KG1 (cell line): ENCODE measurements at places on chromosomes 16 and 17.

DNA sequence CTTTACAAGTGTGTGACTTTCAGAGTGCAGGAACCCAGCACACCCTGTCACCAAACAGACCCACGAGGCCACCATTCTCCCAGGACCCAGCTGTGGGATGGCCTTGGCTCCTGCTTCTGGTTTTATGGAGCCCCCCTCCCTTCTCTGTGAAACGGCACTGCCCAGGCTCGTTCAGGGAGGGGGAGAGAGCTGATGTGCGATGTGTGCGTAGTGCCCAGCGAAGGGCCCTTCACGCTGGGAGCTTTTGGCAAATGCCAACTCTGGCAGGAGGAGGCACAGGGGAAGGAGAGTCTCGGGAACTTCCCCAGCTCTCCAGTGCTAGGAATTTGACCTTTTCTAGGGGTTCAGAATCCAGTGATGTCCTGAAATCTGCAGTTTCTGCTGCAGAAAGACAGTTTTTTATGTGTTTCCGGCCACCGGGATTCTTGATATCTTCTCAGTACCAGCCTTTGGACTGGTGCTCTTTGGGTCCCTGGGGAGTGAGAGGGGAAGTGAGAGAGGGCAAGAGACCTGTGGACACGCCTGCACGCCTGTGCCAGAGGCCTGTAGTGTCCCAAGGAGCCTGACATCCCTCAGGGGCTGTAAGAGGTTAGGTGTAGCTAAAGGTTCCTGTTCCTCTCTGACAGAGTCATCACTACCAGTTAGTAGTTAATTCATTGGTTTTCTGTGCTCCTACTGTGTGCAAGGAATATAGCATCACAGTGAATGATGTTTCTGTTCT lies 45.1 kb downstream of the CMIP start:
- DNase-seq, result no peak

GRCh38 chr17:80270836-80271235 lies 10.2 kb downstream of the RNF213 start:
- no peak for DNase-seq

DNA sequence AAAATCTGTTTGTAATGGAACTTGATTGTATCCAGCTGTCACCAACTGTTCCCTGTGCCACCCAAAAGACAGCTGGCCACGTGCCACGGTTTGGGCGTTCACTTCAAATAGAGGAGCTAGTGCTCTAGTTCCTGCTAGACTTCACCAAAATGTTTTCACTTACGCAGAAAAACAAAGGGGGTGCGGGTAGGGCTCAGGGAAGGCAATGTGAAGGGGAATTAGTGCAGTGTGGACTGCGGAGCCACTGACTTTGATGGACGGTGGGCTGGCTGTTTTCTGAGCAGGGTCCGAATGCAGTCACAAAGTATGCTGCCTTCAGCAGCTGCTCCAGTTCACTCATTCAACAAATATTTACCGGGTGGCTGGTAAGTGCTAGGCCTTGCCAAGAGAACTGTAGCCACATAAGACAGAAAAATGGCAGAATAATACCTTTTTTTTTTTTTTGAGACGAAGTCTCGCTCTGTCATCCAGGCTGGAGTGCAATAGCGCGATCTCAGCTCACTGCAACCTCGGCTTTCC lies 7.6 kb upstream of the CYTH1 start:
- DNase-seq, result no peak

DNA sequence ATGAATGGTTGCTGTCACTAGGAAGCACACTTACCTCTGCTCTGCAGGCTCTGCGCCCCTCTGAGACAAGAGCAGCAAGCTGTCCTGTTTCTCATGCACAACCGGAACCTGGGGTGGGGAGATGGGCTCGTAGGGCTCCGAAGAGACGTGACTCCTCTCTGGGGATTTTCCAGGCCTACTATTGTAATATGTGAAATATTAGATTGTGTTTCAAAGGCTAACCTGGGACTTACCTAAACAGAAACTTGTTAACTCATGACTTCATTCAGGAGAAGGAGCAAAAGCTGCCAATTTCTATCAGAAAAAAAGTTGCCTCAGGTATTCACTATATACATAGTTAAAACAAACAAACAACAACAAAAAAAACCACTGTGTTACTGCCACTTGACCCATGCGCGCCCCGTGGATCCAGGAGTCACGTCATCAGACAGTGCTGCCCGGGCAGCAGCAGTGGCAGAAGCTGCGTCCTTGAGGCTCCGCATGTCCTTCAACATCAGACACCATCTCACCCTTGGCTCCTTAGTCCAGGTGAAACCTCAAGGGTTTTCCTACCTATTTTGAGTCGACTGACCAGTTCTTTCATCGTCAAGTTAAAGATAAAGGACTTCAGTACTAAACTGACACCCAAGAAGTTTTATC lies 49.3 kb downstream of the TTC19 start:
- DNase-seq, result no peak

- no peak for DNase-seq
Observed at GRCh38 chr17:1873418-1873817, 43.6 kb downstream of the RPA1 start.

GRCh38 chr16:77234611-77235010 lies 35.4 kb downstream of the SYCE1L start:
- no peak for DNase-seq

GRCh38 chr17:9273428-9274391 lies 252.4 kb downstream of the NTN1 start:
- DNase-seq, result no peak

DNA sequence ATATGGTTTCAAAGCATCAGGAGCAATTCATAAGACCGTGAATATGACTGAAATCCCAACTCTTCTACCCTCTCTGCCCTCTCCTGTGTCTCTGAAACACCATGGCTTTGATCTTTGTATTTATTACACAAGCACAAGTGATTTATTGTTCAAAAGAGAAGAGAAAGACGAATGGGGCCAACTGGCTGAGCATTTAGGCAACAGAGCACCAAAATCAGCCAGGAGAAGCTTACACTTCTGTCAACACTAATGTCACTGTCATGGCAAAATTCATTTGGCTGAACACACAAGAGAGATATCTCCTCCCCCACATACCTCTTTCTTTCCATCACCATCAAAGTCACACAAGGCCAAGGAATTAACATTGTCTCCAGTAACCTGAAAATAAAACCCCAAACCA lies 9.3 kb downstream of the BBS2 start:
- DNase-seq, result no peak

DNA sequence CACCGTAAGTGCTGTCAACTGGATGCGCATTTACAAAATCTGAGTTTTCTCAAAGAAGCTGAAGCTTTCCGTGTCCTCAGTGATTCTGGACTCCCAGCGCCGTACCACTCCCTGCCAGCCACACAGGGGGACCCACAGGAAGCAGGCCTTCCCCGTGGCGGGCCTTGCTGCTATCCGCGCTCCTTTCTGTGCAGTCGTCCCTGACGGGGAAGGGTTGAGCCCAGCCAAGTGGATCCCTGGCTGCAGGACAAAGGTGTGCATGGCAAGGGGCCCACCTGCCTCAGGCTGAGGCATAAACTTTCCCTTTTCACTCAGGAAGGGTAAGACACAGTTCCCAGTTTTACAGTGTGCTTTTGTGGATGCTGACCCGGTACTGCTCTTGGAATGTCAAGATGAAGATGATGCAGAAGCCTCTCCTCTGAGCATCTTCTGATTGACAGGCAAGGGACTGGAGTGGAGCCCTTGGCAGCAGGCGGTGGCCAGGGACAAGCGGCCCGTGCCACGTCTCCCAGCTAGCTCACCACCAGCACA lies 93.0 kb downstream of the ANKRD11 start:
- DNase-seq, result no peak

GRCh38 chr17:46182961-46183360 lies 10.3 kb downstream of the KANSL1 start:
- no peak for DNase-seq

DNA sequence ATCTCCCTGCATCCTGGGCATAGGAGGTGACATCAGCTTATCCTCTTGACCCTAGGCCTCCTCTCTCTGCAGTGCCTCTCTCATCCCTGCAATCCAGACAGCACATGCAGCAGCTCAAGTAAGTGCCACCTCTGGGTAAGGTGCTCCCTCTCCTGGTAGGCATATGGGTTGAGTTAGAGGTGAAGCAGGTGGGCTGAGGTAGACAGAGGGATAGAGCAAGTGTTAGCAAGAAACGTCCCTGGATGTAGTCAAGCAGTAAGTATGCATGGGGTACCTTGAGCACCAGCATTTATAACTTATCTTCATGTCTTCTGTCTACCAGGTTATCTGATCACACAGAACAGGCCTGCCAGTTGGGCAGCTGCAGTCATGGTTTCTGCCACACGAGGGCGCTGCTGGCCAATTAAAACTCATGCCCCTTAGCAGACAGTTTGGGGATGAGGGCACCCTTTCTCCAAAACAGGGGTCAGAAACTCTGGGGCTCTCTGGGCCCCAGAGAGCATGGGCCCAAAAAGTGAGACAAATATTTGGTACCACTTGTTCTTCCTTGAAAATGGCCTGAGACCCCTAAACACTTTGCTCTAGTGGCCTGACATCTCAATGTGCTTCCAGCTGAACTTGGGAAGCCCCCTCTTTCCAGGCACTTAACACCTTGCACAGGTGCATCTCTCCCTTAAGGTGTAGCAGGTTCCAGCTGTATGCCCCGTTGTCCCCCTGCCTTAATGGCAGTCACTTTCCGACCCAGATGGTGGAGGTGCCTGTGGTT lies 59.8 kb downstream of the NEUROD2 start:
- peak; percentile 52 for DNase-seq
